ENCODE measurements at places on chromosomes 11 and 22.
A peak's percentile ranks its signal among the peaks of the same experiment; 100 is the strongest.

DNA sequence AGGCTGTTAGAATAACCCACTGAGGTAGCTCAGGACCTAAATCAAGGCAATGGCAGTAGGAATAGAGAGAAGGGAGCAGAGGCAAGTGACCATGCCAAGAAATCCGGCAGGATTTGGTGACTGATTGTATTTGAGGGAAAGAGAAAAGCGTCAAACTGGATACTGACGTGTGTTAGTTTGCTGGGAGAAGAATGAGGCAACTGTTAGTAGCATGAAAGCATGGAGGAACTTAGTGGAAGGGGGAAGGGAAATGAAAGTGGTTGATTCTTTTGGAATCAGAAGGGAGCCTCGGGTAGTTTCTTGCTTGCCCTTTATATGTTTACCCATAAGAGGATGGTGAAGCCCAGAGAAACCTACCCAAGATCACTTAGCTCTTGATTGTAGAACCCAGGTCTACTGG, 8.3 kb downstream of the PPFIBP2 start:
- no peak for DNase-seq

DNA sequence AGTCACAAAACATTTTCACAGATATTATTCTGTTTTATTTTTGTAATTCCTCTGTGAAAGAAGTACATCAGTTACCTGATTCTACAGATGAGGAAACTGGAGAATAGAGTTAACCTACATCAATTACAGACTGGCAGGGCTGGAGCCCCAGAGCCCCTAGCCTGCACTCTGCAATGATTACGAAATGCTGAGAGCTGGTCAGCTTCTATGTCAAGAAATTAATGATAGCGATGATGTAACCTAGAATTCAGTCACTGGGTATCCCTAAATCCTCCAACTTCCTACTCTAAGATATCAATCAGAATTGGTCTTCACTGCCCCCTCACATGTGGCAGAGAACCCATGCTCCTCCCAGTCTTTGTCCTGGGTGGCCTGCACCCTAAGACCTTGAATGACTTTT, 273.5 kb upstream of the PLET1 start:
- no peak for DNase-seq

DNA sequence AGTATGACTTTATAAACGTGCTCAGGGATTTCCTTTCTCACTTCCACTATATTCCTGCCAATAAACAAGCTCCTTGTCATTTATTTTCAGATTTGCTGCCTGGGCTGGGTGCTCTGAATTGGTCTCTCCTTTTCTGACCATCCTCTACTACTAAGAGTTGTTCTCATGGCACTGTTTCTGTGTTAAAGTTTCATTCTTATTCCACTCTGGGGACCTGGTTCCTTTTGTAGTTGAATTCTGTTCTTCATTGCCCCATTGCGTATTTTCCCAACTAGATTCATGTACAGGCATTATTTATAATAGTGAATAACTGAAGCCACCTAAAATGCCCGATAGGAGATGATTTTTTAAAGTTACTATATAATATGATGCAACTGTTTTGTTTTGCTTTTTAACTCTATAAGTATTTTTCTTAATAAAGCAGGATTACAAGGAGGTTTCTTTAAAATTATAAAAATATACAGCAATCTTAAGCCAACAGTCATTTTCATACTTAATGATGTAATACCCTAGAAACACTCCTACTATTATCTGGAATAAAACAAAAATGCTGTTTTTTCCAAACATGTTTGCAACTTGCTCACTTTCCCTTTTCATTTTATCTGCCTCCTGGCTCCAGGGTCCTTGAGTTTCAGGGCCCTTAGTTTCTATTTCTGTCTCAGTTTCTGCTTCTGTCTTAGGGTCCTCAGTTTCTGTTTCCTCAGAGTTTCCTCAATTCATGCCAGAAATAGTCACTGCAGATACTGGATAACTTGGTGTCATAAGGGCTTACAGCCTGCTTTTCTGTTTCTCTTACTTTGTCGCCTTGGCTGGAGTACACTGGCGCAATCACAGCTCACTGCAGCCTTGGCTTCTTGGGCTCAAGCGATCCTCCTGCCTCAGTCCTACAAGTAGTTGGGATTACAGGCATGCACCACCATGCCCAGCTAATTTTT, 9.8 kb upstream of the FUT4 start:
- no peak for DNase-seq

DNA sequence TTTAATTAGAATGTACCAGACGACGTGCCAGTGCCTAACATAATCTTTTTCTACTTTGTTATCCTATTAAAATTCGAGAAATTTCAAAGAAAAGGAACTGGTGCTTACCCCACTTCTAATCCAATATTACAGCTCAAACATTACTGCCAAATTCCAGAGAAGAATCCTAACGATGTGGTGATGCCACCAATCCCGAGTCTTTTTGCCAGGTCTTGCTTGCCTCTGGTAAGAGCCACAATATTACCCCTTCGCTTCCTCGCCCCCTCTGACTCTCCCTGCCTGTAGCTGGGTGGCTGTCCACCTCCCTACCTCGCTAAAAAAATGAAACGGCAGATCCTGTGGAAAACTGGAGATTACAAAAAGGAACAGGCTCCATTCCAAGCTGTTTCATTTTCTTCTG, 49.4 kb upstream of the TBCEL start:
- no peak for DNase-seq

DNA sequence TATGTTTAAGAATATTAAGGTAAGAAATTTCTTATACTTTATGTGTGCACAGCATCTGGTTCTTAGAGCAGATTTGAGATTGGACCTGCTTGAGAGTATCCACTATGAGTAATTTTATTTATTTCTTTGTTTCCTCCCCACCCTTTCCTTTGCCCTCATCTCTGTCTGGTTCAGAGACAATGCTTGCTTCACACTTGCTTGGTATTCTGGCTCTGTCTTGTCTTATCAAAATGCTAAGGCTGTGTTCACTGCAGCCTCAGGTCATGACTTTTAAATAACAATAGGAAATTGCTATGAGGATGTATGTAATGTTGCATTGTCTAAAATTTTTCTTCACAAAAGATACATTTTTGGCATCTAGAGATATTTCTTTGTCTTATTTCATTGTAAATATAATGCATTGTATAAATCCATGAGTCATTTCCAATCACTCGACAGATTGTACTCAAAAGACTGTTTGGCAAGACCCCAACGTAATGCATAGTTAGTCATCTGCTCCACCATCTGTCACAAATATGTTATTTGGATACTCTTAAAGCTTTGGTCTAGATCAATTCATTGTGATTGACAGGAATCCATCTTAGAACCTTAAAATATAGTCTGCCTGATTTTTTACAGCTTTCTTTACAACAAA, 395.7 kb downstream of the AASDHPPT start:
- DNase-seq, result no peak

DNA sequence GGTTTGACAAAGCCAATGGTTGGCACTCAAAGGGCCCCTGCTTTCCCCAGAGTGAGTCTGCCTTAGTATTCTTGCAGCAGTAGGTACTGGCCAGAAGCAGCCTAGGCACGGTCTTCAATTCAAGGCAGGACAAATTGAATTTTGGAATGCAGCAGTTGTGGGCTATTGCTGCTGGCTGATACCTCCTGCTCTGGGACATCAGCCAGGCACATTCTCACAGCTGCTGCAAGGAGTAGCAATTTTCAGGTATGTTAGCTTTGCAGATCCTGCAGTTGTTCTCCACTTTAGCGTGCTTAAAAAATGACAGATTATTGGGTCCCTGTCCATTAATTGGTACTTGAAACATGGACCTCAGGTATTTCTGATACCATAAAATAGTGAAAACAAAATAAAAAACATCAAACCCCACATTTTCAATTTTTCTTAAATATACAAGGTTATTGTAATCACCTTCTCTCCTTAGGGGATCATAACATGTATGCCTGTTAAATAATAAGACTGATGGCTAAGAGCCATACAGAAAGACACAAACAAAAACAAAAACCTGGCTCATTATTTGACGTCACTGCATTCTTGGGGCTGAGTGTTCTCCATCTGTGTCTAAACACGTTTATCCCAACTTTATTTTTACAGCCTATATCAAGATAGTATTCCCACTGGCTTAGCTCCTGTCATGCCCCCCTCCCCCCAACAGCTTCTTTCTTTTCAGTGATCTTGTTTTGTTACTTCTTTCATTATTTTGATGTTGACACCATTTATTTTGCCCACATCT, 85.1 kb upstream of the CARD18 start:
- peak; percentile 37 for DNase-seq

GRCh38 chr22:29621761-29622526, 18.5 kb downstream of the NF2 start:
- no peak for DNase-seq

GRCh38 chr11:129950101-129951091, 52.2 kb downstream of the PRDM10 start:
- peak; percentile 67 for DNase-seq

DNA sequence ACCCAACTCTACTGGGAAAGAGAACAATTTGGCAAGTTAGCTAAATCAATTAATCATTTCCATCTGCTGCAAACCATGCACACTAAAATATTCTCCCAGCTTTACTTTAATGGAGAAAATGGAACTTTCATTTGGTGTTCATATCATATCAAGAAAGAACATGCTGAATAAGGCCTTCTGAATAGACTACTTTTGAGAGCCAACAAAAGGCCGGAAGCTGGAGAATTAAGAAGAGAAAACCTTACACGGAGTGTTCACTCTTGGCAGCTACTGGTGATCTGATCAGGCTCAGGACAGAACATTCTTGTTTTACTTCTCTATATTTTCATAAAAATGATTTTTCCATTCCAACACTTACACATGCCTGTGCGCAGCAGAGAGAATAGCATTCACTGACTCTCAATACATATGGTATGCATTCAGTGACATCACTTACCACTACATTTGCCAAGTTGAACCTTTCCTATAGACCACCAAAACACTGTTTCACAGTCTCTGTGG, 165.3 kb downstream of the TTC28 start:
- peak; percentile 68 for DNase-seq

GRCh38 chr11:57900320-57900719, 123.4 kb upstream of the OR9Q1 start:
- DNase-seq, result no peak

Measured in right hindlimb (tissue), 1 donor.